ENCODE measurements at places on chromosomes 3 and 15.

GRCh38 chr3:106711650-106712049, 665.6 kb upstream of the CCDC54 start:
- DNase-seq: no peak

DNA sequence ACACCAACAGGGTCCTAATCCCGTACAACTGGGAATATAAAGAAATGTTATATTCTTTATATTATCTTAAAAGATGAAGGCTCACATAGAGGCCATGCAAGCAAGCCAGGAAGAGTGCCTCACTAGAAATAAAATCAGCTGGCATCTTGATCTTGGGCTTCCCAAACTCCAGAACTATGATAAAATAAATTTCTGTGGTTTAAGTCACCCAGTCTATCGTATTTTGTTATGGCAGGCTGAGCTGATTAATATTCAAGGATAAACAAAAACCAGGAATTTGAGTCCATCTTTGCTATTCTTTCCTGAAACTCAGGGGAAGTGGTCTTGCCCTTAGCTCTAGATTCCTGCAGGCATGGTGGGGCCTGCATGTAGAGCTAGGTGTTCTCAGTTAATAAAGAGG, 42.7 kb downstream of the ATOSA start:
- no peak for DNase-seq

DNA sequence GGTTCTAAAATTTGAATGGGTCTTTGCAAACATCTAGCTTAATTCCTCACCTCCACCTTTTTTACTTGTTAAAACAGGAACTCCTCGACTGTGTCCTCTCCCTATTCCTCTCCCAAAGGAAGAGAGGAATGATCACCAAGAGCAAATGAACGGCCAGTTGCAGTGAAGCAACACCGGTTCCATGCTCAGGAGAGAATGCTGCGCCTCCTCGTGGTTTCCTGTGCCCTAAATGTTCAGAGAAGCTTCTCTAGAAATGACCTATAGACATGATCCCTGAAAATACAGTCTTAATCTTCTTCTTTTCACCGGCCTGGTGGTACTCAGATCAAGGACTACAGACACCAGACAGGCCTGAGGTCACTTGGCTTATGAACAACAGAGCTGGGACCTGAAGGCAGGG, 65.1 kb upstream of the GUCA1C start:
- DNase-seq: no peak

DNA sequence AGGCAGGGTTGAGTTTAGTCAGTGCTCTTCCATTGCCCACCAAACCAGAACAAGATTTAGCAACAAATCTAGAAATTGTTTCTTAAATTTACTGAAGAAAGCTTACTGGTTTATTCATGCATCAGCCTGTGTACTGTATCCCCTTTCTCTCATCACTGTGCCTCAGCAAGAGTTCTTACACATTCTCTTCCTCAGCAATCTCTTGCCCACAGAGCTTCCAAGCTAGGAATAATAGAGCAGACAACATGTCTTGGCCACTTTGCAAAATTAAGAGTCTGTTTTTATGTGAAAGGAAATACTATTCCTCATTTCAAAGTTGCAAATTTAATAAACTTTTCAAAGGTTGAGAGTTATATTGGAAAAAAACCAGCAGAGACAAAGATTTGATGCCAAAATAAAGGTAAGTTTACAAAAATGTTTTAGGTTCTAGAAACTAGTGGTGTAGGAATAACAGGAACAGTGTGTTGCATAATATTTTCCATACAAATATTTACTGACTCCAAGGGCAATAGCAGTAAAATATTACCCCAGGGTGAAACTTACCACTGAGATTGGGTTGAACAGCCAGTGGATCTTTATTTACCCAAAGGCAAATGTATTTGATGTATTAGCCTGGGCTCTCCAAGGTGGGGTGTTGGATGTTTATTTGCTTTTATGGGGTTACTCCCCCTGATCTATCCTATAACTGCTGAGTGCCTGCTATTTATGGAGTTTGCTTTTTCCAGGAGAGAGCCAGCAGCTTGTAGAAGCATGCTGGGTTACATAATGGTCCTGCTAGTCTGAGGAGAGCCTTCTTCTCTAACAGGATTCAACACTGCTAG, 276.7 kb downstream of the ADAMTSL3 start:
- no peak for DNase-seq

DNA sequence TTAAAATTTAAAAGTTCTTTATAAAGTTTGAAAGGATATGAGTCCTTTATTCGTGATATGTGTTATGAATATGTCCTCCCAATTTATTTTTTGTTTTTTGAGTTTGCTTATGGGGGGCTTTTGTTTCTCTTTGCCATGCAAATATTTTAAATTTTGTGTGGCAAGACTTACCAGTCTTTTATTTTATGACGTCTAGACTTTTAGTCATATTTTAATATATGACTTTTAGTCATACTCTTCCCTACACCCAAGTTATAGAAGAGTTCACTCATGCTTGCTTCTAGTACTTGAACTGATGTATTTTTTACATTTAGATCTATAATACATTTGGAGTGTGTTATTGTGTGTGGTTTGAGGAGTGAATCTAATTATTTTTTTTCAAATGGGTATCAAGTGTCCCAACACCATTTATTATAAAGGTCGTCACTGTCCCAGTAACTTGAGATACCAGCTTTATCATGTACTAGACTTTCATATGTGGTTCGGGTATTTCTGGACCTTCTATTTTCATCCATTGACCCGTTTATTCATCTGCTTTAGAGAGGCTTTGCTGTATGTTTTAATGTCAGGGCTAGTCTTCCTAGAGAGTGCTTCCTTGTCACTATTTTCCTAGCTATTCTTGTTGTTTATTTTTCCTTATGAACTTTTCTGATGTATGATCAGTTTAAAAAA, 755 bp downstream of the PARP15 start:
- DNase-seq: no peak

DNA sequence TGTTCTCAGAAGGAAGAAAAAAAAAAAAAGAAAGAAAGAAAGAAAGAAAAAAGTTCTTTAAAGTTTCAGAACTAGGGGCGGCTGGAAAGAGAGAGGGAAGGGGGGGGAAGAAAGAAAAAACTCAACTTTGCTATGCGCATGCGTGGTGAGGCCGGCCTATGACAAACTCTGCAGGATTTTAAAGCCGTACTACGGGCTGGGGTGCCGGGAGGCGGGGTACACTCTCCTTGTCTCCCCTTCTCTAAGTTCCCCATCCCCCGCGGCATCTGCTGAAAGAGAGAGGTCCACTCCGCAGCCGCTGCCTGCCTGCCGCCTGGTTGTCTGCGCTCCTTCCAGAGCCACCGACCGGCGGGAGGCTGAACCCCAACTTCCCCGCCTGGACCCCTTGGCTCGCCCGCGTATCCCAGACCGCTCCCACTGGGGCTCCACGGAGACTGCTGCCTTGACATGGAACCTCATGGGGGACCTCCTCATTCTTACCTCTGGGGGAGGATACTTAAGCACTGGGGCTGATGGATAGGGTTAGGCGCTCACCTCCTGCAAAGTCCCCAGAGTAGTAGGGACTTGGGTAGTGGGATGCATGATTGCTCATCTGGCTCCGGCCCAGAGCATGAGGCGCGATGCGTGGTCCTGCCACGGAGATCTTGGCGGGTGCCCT, 1.4 kb upstream of the WNT5A start:
- DNase-seq: no peak
